KG1 (cell line): ENCODE measurements at places on chromosomes 5 and 9.

DNA sequence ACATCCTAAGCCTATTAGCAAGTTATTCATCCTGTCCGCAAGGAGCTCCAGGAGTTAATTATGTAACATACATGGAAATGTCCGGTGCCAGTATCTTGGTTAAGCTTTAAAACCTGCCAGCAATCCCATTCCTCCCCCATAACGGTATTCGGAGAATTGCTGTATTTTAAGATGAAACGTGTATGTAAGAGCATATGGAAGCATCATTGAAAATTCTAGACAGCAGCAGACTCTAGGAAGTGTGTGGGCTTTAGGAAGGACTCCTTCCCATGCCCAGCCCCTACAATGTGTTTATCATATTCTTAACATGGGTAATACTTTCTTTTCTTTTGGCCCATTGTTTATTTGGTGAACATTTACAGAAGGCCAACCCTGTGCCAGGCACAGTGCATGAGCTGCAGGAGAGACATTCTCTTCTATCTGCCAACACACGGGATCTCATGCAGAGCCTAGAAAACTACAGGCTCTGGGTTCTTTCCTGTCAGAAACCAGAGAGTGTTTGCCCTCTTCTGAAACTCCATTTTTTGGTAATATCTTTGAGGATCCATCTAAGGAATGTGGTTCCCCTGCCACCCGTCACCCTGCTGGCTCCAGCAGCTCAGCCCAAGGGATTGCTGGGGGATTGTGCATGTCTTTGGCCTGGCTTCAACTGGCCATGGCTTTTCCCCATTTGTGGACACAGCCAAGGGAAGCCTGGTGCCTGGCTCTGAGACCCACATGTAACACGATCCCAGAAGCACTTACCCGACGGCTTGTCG, 15.1 kb downstream of the ANGPTL2 start:
- no peak for DNase-seq

DNA sequence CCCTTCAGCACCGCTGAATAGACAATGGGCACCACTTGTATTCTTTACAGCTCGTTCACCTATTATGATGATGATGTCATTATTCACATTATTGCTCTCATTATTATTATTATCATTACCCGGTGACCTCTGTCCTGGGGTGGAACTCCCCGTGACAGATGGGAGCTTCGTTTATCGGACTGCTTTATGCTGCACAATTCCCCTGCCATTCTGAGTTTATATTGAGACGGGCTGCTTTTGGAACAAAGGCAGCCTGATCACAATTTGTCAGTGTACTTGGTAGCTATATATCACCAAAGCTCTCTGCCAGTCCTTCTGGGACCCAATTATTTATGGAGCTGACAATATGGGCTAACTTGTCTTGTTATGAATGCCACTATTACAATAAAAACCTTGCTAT, 1145.6 kb upstream of the WWC1 start:
- DNase-seq = no peak

GRCh38 chr9:134662143-134662876, 20.7 kb downstream of the COL5A1 start:
- DNase-seq = no peak

DNA sequence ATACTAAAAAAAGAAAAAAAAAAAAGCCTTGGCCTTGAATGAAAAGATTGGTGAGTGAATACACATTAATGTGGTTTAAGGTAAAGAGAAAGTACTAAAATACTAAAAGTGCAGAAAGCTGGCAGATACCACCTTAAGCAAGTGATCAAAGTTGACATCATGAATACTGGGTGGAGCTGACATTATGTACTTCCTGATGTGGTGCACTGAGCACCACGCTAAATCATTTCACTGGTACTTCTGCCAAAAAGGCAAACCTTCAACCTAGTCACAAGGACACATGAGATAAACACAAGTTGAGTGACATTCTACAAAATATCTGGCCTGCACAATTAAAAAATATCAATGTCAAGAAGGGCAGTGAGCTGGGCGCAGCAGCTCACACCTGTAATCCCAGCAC, 33.8 kb upstream of the PANK3 start:
- no peak for DNase-seq

DNA sequence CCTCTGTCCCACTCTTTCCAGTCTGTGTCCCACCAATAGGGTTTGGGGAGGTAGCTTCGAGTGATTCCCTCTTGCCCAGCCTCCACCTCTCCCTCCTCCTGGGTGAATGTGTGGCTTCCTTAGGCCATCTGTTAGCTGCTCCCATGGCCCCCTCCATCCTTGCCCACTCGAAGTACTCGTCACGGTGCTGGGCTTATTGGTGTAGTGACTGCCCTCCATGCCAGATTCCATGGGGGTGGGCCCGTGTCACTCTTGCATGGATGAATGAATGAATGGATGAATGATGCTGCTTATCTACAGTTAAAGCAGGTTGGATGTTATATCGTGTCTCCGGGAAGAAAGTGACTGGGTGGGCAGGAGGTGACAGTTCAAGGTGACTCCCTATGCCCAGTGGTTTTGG, 19.1 kb downstream of the HMCN2 start:
- DNase-seq = no peak

DNA sequence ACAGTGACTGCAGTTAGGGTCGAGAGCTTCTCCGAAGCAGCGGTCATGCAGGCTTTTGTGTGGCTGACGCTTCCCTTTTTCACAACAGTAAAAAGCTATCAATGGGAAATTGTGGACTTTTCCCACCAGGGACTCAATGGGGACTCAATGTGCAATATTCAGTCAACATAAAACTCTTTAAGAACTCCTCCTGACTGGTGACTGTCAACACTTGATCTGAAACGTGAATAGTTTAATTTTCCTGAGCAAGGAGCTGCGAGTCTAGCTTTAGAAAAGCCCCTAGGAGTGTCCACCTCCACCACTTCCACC, 28.7 kb downstream of the EXOC3 start:
- DNase-seq = no peak

DNA sequence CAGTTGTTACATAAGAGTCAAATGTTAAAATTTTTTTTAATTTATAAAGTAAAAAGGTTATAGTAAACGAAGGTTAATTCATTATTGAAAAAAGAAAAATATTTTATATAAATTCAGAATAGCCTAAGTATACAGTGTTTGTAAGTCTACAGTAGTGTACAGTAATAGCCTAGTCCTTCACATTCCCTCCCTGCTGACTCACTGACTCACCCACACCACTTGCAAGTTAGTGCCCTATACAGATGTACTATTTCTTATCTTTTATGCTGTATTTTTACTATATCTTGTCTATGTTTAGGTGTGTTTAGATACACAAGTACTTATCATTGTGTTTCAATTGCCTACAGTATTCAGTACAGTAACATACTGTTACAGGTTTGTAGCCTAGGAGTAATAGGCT, 57.6 kb downstream of the MAMDC2 start:
- no peak for DNase-seq

DNA sequence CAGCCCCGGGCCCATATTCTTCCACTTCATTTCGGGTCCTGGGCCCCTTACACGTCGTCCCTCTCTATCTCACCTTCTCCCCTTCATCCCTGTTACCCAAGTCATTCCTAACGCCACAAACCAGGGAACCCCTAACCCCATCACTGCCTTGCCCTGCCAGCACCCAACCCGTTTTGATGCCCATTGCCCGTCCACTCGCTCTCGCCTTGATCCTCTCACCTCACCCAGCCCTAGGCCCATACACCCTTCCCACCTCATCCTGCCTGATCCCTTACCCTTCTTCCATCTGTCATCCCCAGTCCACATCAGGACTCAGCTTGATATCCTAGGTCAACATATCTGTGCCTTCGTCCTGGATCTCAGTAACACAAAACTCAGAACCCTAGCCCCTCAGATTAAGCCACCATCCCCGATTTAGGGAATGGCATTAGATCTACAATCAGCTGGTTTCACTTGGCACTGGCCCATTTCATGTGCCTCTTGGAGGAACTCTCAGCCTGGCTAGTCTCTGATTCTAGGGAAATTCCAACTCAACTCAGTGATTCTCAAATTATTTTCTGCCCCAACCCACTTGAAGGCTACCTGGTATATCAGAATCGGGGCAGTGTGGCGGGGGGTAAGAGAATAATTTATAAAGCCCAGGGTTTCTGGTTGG, 489 bp downstream of the CHMP5 start:
- no peak for DNase-seq

- no peak for DNase-seq
Observed at GRCh38 chr9:98747476-98747875, 38.7 kb upstream of the GABBR2 start.

- no peak for DNase-seq
Observed at GRCh38 chr9:101993771-101994170, 255.3 kb upstream of the GRIN3A start.

GRCh38 chr5:66516550-66516949, 79.6 kb upstream of the MAST4 start:
- DNase-seq = no peak

- no peak for DNase-seq
Observed at GRCh38 chr5:56686337-56687195, 128.8 kb upstream of the MAP3K1 start.

- no peak for DNase-seq
Observed at GRCh38 chr5:157855404-157855994, 3.4 kb downstream of the CLINT1 start.

GRCh38 chr9:18260521-18260920, 213.4 kb upstream of the ADAMTSL1 start:
- DNase-seq = no peak

DNA sequence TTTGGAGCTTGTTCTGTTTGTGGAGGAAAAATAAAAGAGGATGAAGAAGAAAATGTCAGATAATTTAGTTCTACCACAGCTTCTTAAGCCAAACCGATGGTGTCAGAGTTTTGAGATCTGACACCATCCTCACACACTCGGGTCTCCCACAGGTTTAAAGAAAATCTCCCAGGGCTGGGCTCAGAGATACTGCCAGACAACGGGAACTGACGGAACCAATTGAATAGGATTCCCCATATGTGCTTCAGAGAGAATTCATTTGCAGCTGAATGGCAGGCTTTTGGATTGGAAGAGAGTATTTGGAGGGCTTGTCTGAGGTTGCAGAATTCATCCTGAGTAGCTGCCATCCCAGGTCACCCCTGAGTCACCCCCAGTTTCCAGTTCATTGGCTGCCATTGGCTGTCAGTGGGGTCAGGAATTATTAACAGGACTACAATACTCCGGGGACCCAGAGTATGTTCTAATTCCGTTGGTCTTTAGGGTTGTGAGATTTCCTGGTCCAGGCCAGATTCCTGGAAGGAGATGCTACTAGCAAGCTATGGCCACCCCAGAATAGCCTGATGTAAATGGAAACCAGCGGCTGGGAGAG, 131.3 kb downstream of the PDZD2 start:
- DNase-seq = no peak

DNA sequence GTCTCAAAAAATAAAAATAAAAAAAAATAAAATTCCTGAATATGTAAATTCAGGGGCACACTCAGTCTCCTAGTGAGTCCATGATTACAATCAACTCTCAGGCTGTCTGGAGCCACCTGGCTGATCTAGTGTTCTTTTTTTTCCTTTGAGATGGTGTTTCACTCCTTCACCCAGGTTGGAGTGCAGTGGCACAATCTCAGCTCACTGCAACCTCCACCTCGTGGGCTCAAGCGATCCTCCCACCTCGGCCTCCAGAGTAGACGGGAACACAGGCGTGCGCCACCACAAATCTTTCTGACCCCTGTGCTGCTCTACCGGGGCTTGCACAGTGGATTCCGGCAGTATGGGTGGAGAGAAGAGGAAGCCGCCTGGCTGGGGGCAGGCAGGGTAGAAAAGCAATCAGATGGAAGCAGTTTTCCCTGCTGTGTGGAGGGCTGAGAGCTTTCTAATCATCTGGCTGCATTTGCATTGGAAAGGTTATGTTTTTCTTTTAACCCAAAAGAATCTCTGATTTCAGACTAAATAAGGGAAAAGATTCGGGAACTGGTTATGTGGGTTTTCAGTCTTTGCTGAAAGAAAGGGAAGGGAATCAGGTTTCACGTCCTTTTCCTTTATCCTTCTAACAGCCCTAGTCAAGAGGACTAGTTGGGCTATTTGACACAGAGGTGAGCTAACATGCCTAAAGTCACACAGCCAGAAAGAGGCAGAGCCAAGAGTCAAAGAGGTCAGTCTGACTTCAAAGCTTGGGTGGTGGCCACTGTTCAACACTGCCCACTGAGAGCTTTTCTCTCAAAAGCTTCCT, 26.3 kb upstream of the CORO2A start:
- no peak for DNase-seq
